MM.1S (cell line): ENCODE measurements at places on chromosomes 7 and 10.

DNA sequence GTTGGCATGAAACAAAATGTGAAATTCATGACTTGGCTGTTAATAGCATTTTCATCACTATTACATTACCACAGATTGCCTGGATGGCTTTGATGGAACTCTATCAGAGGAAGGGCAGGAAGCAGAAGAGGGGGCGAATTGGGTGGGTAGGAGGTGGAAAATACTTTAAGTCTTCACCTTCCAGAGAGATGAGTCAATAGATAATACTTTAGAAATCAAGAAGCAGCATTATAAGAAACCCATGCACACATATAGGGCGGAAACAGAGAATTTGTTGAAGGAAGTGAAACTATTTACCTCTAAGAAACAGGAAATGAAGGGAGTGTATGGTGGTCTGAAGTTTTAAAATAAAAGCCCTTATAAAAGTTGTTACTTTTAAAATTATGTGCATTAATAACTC is 152.1 kb upstream of the TARP start:
- DNase-seq, result no peak
- H3K36me3 ChIP-seq, result no peaks in the 10 kb centered on the region
- H3K4me3 ChIP-seq, result no peak overlapping the region
- no peak overlapping the region; the same call in 1 of the 2 replicates for H3K27ac ChIP-seq
- H3K4me1 ChIP-seq, result peaks cover 23% of the 10 kb centered on the region
- H3K27me3 ChIP-seq, result no peaks in the 10 kb centered on the region

- no peaks in the 10 kb centered on the region for H3K27me3 ChIP-seq
- H3K4me3 ChIP-seq, result no peak overlapping the region
- no peaks in the 10 kb centered on the region for H3K36me3 ChIP-seq
- H3K27ac ChIP-seq, result no peak overlapping the region
- peaks cover 15% of the 10 kb centered on the region; the same call in 1 of the 2 replicates for H3K4me1 ChIP-seq
Measured at GRCh38 chr10:124961248-124961570, 19.3 kb downstream of the ZRANB1 start.

- no peak overlapping the region for H3K4me3 ChIP-seq
- H3K4me1 ChIP-seq, result peaks cover under 1% of the 10 kb centered on the region; the same call in 1 of the 2 replicates
- H3K27ac ChIP-seq, result no peak overlapping the region
- no peaks in the 10 kb centered on the region for H3K27me3 ChIP-seq
Measured at GRCh38 chr7:137909042-137909441, 62.3 kb upstream of the DGKI start.

- H3K27ac ChIP-seq, result no peak overlapping the region
- no peaks in the 10 kb centered on the region; the same call in 1 of the 2 replicates for H3K4me1 ChIP-seq
- no peaks in the 10 kb centered on the region for H3K27me3 ChIP-seq
- no peak for DNase-seq
Measured at GRCh38 chr7:82080254-82080927, 310.5 kb upstream of the HGF start.

DNA sequence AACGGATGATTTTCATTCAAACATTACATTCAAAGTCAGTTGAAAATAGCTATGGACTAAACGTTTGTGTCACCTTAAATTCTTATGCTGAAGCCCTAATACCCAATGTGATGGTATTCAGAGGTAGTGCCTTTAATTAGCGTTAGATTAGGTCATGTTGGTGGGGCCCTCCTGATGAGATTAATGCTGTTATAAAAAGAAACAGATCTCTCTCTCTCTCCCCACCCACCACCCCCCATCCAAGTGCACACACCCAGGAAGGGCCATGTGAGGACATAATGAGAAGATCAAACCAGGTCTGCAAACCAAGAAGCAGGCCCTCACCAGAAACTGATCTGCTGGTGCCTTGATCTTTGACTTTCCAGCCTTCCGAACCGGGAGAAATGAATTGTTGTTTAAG is 44.2 kb downstream of the ZNF438 start:
- no peaks in the 10 kb centered on the region for H3K4me1 ChIP-seq
- H3K36me3 ChIP-seq, result no peaks in the 10 kb centered on the region
- H3K4me3 ChIP-seq, result no peak overlapping the region
